ENCODE measurements at places on chromosomes 4 and X.

GRCh38 chr4:96730432-96730831 lies 890.5 kb downstream of the PDHA2 start:
- DNase-seq = no peak

- DNase-seq = no peak
Observed at GRCh38 chr4:143358923-143359643, 22.4 kb downstream of the GAB1 start.

DNA sequence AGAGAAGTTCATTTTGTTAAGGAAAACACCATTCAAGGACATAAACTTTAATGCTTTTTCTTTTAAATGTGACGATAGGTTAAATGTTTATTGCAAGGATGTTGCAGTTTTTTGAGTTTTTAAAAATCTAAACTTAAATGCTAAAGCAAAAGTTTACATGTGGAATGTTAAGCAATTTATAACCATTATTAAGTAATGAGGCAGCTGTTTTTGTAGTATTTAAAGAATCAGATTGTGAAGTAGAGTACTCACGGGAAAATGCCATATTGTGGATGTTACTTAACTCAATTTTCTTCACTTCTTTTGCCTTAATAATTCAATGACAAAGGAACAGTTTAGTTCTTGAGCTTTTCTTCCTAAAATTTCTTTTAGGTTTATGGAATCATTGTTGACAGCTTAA lies 43.5 kb downstream of the UBE2K start:
- DNase-seq = no peak

DNA sequence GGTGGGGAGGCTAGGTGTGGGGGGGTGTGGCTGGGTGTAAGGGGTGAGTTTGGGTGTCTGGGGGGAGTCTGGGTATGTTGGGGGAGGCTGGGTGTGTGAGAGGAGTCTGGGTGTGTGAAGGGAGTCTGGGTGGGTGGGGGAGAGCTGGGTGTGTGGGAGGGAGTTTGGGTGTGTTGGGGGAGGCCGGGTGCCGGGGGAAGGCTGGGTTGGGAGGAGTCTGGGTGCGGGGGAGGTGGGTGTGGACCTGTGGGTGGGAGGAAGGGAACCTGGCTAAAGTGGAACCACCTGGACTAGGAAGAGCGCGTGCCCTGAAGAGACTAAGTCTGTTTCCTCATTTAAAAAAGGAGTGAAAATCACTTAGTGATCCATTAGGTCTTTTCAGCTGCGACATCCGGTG lies 18.3 kb downstream of the SPON2 start:
- no peak for DNase-seq

- DNase-seq = no peak
Observed at GRCh38 chr4:14299166-14299565, 671.6 kb upstream of the BOD1L1 start.

GRCh38 chr4:93809773-93810172 lies 18.8 kb upstream of the ATOH1 start:
- no peak for DNase-seq

DNA sequence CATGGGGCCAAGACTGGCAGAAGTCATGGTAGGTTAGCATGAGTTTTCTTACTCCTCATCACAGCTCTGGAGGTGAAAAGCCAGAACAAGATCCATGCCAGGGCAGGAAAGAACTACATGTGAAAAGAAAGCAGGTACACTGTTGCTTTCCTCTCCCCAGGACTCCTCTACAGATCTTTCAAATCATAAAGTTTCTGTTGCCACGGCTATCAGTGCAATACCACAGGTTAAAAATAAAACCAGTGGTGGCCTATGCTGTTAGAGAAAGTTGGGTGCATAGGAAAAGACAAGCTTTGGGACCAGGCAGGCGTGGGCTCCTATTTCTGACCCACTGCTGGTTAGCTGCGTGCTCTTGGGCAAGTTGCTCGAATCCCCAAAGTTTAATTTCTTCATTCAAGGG lies 81.4 kb downstream of the SH3RF1 start:
- DNase-seq = no peak

GRCh38 chr4:71533121-71533520 lies 194.3 kb downstream of the SLC4A4 start:
- DNase-seq = no peak

- DNase-seq = no peak
Observed at GRCh38 chr4:47572981-47573380, 87.9 kb downstream of the ATP10D start.

GRCh38 chr4:7557456-7557855 lies 122.7 kb upstream of the PSAPL1 start:
- no peak for DNase-seq

GRCh38 chrX:118183606-118184005 lies 67.0 kb upstream of the KLHL13 start:
- DNase-seq = no peak

DNA sequence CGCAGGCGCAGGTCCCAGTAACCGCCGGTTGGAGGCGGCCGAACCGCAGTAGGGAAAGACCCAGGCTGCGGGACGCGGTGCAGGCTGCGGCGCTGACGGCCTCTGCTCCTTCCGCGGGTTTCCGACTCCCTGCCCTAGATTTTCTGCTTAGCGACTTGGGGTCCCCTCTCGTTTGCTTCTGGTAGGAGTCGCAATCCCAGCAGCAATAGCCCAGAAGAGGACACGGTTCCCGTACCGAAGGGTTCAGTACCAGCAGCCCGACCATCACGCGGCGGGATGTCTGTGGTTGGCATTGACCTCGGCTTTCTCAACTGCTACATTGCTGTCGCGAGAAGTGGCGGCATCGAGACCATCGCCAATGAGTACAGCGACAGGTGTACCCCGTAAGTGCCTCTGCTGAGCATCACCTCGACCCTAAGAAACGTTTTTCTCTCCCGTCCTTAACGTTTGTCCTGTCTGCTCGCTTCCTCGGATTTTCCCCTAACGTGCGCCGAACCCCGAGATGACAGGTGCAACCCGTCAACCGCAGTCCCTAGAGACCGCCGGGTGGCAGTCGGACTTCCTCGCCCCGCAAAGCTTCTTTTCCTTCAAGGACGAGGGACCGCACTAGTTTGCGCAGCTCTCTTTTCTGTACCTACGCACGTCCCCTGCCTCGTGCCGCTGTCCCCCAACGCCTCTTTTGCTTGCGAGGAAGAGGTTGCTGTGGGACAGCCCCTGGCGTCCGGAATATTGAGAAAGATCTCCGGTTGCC lies at the start of gene HSPA4L:
HSPA4L (plus strand) TSS at position 48 of the 751 bp plus-strand sequence; CDS start at position 277, 229 bp downstream.
- no peak for DNase-seq

GRCh38 chrX:44319550-44319949 lies 23.9 kb downstream of the EFHC2 start:
- DNase-seq = no peak

GRCh38 chr4:78293821-78294301 lies 236.7 kb downstream of the FRAS1 start:
- no peak for DNase-seq

- no peak for DNase-seq
Observed at GRCh38 chrX:123976706-123977316, 15.3 kb downstream of the STAG2 start.

- DNase-seq = no peak
Observed at GRCh38 chr4:54496412-54496811, 161.3 kb upstream of the KIT start.

DNA sequence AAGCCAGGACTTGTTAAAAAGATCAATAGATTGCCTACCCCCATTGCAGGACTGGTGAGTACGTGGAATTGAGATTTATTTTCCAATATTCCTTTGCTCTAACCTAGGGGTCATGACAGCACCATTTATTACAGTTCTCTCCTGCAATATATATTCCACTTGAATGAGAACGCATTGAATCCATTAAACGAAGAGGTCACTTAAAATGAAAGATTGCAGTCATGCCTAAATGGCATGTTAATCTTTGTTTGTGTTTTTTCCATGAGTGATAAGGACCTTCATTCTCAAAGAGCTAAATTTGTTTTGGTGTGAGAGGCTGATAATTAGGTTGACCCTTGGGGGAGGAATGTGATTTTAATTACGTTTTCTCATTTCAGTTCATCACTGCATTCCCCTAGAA lies 13.5 kb upstream of the LIMCH1 start:
- DNase-seq = no peak

GRCh38 chr4:112290341-112290740 lies 4.6 kb upstream of the TIFA start:
- DNase-seq = no peak

DNA sequence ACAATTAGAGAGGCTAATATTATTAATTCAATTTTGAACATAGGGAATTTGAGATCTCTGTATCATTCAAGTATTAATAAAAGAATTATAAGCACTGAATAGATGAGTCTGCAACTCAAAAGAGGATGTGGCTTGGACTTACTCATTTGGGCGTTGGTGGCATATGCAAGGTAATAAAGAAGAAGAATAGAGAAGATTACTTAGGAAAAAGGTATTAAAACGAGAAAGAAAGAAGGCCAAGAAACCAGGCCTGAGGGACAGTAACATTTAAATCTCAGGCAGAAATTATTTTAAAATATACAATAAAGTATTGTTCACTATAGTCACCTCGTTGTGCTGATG lies 383.0 kb upstream of the INTU start:
- DNase-seq = no peak

DNA sequence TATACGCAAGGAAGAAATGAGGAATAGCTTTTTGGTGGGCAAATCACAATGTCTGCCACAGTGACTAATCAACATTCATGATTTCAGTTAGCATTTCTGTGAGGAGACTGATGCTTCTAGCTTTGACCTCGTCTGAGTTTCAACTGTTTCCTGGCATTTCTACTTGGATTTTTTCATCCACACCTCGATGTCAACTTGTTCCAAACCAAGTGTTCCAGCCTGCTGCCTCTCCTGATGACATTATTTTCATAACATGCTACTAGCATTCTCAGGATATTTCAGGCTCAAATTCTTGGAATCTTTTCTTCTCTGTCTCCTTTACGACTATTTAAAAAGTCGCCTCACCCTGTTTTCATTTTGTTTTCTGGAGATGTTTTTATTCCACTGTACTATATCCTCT lies 90.3 kb upstream of the TEX13D start:
- no peak for DNase-seq

DNA sequence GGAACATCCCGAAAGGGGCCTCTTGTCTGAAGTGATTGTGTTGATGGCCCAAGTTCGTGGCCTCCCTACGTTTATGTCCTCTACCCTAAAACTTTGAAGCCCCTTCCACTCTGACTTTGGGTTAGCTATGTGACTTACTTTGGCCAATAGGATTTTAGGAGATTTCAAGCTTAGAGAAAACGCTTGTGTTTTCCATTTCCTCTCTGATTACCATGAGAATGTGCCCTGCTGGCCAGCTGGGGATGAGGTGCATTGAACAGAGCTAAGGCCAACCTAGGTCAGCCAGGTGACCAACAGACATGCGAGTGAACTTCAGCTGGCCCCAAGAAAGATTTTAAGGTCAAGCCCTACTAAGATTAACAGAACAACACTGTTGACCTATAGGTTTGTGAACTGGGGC lies 82.4 kb downstream of the SLC2A9 start:
- DNase-seq = no peak

- no peak for DNase-seq
Observed at GRCh38 chr4:31803526-31804195, 1083.5 kb downstream of the PCDH7 start.

Data from CD4-positive, alpha-beta T cell (primary cell).